ENCODE measurements at places on chromosomes 1 and 21.

GRCh38 chr1:72896256-72896655, 613.9 kb upstream of the NEGR1 start:
- DNase-seq = no peak

- no peak for DNase-seq
These were observed 7.0 kb downstream of the TMPRSS3 start for GRCh38 chr21:42388740-42389448.

- no peak for DNase-seq
These were observed 1046.2 kb downstream of the BRINP3 start for GRCh38 chr1:189431447-189431846.

- DNase-seq = no peak
These were observed 87.2 kb downstream of the MAN1C1 start for GRCh38 chr1:25703671-25704266.

GRCh38 chr1:3380469-3380868, 74.0 kb upstream of the ARHGEF16 start:
- no peak for DNase-seq

All from activated naive CD4-positive, alpha-beta T cell treated with anti-CD3 and anti-CD28 coated beads, Interleukin-2, amount 50 U/mL, for 72 hours (primary cell).